ENCODE measurements at places on chromosomes 7 and 10. TPM values are rescaled to one million over a fixed set of nuclear protein-coding genes. Genes with fewer than 3 reads are reported as not detected.

Gene UPF2
- total RNA-seq: 29.7 TPM

Gene AOC1
- not detected for total RNA-seq

Gene CYP3A7
- not detected for total RNA-seq

Gene PRLHR
- not detected for total RNA-seq

Gene NUTM2E
- total RNA-seq: not detected

Gene HKDC1
- total RNA-seq: not detected

Gene MNX1
- total RNA-seq: not detected

Gene SLC16A12
- total RNA-seq: 3.9 TPM

Data from sigmoid colon (tissue), 7 donors.